A549 treated with CpdA at 1 μM for 4 hours (cell line): ENCODE measurements at places on chromosomes 2 and 18. TPM values are rescaled to one million over a fixed set of nuclear protein-coding genes. Genes with fewer than 3 reads are reported as not detected.

IL37 gene
- not detected in 5 replicates for total RNA-seq

AMER3 gene
- not detected in 5 replicates for total RNA-seq

SLC30A3 gene
- 2.6 to 3.8 TPM (median 3.4 TPM) in 5 replicates for total RNA-seq

CHRNG gene
- not detected in 5 replicates for total RNA-seq
